ENCODE measurements at places on chromosomes 2 and 18.

DNA sequence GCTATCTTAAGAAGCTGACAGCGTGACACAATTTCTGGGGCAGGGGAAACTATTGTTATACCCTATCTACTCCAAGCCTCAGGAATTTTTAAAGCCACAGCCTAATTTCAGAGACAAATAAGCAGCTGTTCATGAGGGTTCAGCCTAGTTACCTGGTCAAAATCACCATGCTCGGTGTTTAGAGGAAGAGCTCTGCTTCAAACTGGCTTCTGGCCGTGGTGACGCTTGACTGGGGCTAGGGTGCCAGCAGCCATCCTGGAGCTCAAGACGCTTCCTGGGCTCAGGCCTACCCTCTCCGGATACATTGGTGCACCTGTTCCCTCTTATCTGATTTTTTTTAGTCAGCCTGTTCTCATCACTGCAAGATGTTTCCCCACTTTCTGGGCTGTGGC lies 41.7 kb downstream of the FRZB start:
- DNase-seq, result no peak

DNA sequence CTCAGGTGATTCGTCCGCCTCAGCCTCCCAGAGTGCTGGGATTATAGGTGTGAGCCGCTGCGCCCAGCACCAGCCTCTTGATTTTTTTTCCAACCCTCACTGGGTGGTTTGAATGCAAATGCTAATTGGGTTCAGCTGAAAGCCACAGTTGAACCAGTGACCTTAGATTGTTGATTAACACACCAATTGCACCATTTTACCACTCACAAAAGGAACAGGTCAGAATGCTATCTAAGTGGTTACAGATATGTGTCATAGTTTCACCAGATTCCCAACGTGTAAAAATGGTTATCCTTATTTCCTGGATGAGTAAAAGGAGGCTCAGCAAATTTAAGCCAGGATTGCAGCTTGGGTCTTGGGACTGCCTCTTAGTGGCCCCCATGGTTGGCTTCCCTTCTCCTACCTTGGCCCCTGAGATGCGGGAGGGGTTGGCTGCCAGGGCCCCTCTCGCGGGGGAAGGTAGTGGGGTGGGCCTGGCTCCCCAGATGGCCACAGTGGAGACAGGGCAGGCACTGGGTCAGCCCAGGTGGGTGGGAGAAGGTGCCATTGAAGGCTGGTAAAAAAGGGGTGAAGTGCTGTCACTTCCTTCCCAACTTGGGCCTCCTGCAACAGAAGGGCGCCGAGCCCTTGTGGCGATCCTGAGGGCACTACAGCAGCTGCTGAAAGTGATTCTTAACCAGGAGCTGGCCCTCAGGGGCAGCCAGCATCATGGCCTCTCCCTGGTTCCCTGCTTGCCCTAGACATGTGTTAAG lies 164.9 kb upstream of the HAAO start:
- DNase-seq, result no peak

DNA sequence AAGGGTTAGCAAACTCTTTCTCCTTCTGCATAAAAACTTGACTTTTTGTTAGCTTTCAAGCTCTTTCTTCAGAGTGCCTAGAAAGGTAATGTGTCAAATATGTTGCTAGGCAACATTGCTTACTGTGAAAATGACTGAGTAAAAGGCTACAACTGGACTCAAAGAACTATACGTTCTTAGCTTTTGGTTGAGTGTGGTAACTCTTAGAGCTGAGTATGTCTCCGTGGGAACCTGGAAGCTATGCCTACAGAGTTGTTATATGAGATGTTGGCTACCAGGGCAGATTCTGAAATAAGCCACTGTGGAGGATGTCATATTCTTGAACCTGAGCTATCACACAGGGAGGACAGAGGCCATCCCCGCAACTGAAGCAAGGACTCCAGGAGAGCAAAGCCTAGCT lies 105.5 kb downstream of the ARL6IP6 start:
- DNase-seq, result no peak

DNA sequence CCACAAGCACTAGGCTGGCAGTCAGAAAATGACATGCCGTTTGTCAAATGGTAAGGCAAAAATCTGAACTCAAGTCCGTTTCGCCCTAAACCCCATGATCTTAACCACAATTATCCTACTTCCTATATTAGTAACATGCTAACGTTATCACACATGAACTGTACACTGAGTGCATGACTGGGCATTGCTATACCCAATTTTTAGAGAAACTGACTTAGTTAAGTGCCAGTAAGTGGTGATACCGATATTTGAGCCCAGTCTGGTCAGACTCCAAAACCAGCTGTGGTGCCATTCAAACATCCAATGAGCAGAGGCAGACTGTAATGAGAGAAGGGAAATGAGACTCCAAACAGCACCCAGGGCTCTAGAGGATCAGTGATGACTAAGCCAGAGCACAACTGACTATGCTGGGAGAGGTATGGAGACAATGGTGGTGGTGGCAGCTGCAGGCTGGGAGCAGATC lies 311.7 kb upstream of the PKDCC start:
- no peak for DNase-seq

GRCh38 chr2:3467654-3468053 lies 51.7 kb downstream of the ADI1 start:
- DNase-seq, result no peak

DNA sequence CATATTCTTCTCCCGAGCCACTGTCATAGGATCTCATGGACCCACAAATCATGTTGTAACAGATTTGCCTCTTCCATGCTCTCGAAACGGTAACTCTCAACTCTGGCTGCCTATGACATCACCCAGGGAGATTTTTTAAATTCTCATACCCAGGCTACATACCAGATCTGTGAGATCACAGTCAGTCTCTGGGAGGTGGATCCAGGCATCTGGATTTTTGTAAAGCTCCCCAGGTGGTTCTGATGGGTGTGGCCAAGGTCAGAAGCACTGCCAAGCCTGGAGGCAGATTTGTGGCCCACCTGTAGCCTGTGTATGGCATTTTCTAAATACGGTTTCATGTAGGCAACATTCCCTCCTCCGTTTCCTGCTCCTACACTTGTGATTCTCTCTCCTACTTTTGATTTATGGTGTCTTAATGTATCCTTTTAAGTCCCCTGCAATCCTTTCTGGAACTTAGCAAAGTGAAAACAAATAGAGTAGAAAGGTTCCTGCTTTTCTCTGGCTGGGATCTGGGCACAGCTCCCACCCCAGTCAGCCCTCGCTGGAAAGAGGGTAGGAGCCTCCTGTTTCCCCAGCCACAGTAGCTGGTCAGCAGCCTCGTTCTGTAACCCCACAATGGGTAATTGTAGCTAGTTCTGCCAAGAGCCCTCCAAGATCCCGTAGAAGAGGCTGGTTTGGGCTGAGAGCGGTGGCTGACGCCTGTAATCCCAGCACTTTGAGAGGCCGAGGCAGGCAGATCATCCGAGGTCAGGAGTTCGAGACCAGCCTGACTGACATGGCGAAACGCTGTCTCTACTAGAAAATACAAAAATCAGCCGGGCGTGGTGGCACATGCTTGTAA lies 96.2 kb downstream of the KLHL29 start:
- DNase-seq, result no peak

- DNase-seq, result no peak
Measured at GRCh38 chr2:28160986-28161425, 231.7 kb upstream of the FOSL2 start.

- no peak for DNase-seq
Measured at GRCh38 chr2:160096409-160096808, 34.0 kb upstream of the PLA2R1 start.

DNA sequence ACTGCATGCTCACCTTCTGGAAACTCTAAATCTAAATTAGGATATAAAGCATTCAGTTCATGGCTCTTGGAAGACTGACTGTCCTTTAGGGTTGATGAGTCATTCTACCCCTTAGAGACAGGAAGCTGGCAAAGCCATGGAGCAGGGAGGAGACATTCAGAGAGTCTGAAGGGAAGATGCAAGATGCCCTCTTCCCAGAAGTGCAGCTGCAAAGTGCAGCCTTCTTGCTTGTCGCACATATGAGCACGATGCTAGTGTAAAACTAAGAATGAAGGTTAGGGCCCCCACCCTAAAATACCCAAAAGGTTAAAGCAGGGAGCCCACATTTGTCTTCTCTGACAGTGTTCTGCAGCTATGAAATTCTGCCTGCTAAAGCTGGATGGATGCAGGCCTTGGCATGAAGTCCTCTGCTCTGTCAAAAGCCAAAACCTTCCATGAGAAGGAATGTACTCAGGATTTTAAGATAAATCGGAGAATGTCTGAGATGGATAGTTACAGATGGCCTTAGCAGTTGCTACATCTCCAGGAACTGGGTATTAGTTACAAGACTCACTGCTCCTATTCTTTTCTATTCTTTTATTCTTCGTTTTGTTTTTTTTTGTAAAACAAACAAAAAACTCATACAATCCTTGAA lies 89.7 kb downstream of the POLE4 start:
- no peak for DNase-seq

DNA sequence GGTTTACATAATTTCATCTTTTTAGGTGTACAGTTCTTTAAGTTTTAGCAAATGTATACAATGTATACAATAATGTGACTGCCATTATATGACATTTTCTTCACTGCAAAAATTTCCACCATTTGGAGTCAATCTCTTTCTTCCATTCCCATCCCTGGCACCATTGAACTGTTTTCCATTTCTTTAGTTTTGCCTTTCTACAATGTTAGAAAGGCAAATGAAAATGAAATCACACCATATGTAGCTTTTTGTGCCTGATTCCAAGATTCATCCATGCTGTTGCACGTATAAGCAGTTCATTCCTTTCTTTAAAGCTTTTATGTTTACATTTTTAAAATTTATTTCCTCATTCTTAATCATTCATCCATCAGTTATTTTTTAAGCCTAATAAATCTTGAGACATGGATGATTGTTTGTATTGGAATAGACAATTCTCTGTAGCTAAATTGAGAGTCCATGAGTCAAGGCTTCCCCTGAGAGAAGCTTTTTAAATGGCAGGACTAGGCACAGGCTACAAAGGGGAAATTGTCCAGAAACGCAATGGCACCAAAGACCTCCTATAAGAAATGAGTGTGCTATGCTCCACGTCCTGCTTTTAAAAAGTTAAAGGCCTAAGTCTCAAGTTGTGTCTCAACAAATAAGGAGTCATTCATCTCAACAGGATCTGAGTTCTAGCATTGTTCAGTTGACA lies 8.7 kb upstream of the COL5A2 start:
- no peak for DNase-seq

DNA sequence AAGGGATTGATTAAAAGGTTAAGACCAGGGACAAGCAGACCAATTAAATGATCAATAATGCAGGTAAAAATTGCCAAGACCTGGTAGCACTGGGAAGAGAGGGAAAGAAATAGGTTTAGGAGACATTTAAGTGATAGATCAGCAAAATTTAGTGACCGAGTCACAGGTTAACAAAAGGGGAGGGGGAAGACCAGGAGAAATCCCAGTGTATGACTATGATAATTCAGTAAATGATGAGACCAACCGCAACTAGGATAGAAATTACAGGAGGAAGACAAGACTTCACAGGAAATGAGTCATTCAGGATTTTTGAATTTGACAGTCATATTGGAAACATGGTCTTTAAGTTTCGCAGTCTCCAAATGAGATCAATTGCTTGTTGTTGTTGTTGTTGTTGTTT lies 62.9 kb downstream of the COBLL1 start:
- DNase-seq, result no peak

DNA sequence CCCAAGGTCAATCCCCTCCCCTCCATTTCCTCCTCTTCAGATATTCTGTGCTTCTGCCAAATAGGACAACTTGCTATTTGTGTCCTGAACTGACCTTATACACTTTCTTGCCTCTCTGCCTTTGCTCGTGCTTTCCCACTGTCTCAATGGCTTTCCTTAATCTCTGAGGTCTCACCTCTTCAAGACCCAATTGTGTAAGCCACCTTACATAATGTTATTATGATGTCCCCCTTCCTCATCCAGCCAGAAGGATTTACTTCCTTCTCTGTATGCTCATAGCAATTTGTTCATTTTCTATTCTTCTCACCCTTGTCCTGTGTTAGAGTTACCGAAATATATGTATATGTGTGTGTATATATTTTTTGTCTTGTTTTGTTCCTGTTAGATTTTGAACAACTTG lies 26.9 kb upstream of the DARS1 start:
- no peak for DNase-seq
